ENCODE measurements at places on chromosomes 4 and X.

- DNase-seq = no peak
Measured at GRCh38 chr4:2646396-2647149, 109.6 kb downstream of the TNIP2 start.

DNA sequence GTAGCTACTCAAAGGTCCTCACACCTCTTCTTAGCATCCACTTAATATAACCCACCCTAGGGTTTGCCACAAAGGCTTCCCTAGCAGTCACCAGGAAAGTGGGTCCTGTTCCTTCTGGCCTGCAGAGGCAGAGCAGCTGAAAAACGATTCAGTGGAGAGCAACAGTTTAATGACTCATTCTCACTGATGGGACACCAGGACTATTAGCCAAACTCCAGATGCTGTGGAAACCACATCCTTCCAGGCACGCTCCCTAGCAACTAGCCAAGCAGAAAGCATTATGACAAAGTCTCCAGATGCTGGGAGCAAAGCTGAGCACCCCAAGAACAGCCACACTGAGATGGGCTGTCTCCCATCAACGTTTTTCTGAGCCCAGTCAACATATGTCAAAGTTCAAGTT is 30.3 kb upstream of the UTP14A start:
- no peak for DNase-seq

GRCh38 chr4:8850830-8851188 is 20.8 kb downstream of the HMX1 start:
- no peak for DNase-seq

DNA sequence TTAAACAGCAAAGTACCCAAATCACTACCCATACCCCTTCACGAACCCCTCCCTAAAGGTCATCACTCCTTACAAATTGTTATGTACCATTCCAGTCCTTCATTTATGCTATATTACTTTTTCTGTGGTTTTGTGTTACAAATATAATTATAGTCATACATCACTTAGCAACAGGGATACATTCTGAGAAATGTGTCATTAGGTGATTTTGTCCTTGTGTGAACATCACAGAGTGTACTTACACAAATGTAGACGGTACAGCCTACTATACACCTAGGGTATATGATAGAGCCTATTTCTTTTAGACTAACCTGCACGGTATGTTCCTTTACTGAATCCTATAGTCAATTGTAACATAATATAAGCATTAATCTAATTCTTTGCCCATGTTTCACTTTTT is 61.9 kb downstream of the ASB9 start:
- no peak for DNase-seq

- DNase-seq = no peak
Measured at GRCh38 chrX:17662391-17662790, 74.9 kb upstream of the SCML1 start.

DNA sequence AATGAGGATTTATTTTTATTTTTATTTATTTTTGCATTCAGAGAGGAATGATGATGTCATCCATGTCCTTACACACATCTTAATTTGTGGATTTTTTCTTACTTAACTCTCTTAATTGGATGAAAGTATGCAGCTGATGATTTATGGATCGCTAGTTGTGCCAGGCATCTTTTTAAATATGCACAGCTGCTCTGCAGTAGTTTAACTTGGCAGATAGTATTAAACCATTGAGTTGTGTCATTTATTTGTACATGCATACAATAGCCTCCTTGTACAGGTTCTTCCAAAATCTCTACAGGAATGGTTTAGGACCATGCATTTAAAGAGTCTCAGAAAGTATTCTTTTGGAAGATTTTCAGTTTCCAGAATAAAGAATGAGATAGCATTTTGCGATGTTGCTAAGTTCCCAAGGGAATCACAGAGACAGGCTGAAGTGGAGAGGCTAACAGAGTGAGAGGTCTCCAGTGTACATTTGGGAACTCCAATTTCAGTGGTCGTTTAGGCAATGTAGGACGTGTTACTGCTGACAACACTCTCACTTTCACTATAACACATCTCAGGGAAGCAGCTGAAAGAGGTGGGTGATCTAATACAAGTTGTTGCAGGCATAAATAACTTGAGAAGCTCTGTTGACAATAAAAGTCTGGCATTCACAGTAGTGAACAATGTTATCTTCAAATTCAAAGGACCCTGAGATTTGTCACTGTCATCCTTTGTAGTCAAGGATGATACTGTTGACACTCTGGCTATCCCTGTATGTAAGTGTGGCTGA is 49.9 kb upstream of the SCRG1 start:
- no peak for DNase-seq

DNA sequence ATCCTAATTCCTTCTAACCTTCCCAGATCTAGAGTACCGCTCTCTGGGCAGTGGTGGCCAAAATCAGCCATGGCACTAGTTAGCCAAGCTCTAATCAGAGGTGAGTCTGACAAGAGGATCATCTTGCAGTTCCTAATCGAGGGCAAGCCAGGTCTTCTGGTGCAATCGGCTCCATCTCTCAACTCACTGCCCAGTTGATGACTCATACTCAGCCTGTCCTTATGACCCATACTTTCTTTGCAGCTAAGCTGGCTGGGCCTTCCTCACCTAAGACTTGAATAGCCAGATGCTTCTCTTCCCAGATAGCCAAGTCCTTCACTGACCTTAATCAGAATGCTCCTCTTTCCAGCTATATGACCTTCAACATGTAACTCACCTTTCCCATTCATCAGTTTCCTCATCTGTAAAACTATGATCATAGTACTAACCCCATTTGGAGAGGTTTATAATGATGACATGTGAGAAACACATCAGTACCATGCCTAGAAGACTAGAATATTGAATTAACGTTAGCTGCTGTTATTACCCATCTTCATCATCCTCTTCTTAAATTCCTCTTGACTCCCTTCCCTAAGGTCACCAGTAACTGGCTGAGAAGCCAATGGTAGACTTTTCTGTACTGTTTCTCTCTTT is 57.1 kb downstream of the RELL1 start:
- DNase-seq = no peak

- no peak for DNase-seq
Measured at GRCh38 chr4:19791422-19792123, 460.1 kb upstream of the SLIT2 start.

DNA sequence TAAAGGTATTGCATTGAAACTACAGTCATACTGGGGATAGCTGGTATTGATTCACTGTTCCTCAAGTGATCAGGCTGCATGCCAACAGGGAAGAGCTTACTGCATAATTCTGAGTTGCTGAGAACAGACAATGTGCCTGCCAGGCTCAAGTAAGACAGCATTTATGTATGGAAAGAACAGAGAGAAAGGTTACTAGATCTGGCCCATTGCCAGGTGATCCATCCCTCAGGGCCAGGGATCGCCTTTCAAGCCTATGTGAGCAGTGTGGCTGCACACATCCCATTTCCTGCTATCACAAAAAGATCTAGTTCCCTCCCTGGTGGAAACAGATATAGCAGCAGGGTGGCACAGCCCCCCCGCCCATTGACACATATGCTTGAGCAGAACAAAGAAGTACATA is 254.0 kb downstream of the TMA16 start:
- DNase-seq = peak; percentile 89

- no peak for DNase-seq
Measured at GRCh38 chr4:142598132-142598531, 248.0 kb downstream of the INPP4B start.

DNA sequence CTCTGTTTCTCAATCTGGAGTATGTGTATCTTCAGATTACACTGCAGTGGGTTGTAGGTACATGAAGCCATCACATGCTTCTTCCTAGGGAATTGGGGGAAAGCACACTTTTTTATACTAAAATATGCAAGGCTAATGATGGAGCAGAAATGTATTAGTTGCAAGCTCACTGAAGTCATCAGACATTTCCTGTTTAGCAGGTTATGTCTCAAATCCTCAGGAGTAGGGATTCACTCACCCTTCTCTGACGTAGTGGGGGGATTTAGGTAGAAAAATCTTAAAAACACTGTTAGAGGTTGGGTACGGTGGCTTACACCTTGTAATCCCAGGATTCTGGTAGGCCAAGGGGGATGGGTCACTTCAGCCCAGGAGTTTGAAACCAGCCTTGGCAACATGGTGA is 128.4 kb upstream of the GPC4 start:
- DNase-seq = no peak

DNA sequence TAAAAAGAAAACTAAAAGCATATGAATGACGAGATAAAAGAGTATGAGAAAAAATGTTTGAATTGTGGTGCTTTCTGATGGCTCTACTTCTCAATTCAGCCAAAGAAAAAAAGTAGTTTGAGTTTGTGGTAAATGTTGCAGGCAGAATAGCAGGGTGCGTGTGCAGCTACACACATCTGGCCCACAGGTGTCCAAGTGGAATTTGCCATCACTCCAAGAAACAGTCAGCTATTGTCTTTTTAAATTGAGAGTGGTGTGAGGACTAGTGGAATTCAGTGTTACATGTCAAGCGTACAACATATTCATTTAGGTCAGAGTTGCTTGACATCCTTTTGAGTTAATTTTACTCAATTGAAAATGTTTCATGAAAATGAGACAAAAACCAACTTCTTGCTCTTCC is 424.8 kb upstream of the MAD2L1 start:
- DNase-seq = no peak

Data from NCI-H1417 (cell line).